Activated T-cell treated with anti-CD3 and anti-CD28 coated beads, Interleukin-2, amount 50 U/mL, for 72 hours (primary cell): ENCODE measurements at places on chromosomes 2 and 18. TPM values are rescaled to one million over a fixed set of nuclear protein-coding genes. Genes with fewer than 3 reads are reported as not detected.

TM4SF20 gene
- total RNA-seq, result not detected

ANKZF1 gene
- total RNA-seq, result 101 TPM

HOXD12 gene
- not detected for total RNA-seq

INHA gene
- not detected for total RNA-seq

ABCG5 gene
- total RNA-seq, result not detected

OSBPL6 gene
- total RNA-seq, result 5.5 TPM

PDE11A gene
- total RNA-seq, result not detected

CHRNG gene
- total RNA-seq, result not detected

CD28 gene
- 206 TPM for total RNA-seq

ILKAP gene
- 55.5 TPM for total RNA-seq

GBX2 gene
- total RNA-seq, result not detected

EDAR gene
- 0.28 TPM for total RNA-seq

LAMA3 gene
- total RNA-seq, result not detected

TUBB8B gene
- total RNA-seq, result not detected

UGT1A5 gene
- not detected for total RNA-seq

TMEM37 gene
- total RNA-seq, result not detected

BMP10 gene
- total RNA-seq, result not detected

TRIM43 gene
- not detected for total RNA-seq
